ENCODE measurements at places on chromosomes 5 and 9.

- no peak for DNase-seq
Measured at GRCh38 chr9:19378164-19378563, 1.9 kb downstream of the RPS6 start.

DNA sequence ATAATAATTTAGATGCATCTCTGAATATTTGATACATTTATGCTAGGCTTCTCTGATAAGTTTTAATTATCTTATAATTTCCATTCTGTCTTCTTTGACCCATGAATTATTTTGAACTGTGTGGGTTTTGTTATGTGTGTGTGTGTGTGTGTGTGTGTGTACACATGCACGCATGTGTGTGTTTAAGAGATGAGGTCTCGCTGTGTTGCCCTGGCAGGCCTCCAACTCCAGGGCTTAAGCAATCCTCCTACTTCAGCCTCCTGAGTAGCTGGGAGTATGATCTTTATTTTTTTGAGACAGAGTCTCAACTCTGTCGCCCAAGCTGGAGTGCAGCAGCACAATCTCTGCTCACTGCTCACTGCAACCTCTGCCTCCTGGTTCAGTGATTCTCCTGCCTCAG is 75.4 kb downstream of the NDUFAF2 start:
- no peak for DNase-seq

- DNase-seq, result no peak
Measured at GRCh38 chr9:90112788-90113187, 508.0 kb downstream of the GADD45G start.

- no peak for DNase-seq
Measured at GRCh38 chr9:123866497-123866896, 63.4 kb downstream of the DENND1A start.

GRCh38 chr5:82445726-82446335 is 167.7 kb upstream of the RPS23 start:
- DNase-seq, result no peak

DNA sequence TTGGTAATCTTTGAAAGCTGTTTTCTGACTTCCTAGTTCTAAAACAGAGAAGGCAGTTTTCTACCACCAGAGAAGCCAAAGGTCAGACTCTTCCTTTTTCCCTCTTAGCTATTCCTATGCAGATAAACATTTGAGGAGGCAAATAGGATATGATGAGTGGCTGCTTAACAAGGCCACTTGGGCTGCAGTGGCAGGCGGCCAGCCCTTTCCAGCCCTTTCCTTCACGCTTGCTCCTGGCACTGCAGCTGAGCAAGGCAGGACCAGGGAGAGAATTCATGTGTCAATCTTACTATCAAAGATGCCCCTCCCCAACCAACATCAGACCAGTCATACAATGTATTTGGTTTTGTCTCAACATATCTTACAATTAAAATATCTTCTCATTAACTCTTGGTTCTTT is 36.8 kb upstream of the RNF38 start:
- no peak for DNase-seq

All from activated CD4-positive, alpha-beta T cell treated with anti-CD3 and anti-CD28 coated beads, Interleukin-2, amount 50 U/mL, for 4 hours (primary cell).